GM23248 (cell line): ENCODE measurements at places on chromosomes 16 and 17. TPM values are rescaled to one million over a fixed set of nuclear protein-coding genes. Genes with fewer than 3 reads are reported as not detected.

The GLP2R gene
- 0.38 TPM in 1 of 2 replicates, not detected in the other for total RNA-seq

The SUPT4H1 gene
- 48.7 and 57.1 TPM in 2 replicates for total RNA-seq

The SLC13A5 gene
- 0.76 TPM in 1 of 2 replicates, not detected in the other for total RNA-seq

The CYBA gene
- total RNA-seq: 332 and 338 TPM in 2 replicates

DNA sequence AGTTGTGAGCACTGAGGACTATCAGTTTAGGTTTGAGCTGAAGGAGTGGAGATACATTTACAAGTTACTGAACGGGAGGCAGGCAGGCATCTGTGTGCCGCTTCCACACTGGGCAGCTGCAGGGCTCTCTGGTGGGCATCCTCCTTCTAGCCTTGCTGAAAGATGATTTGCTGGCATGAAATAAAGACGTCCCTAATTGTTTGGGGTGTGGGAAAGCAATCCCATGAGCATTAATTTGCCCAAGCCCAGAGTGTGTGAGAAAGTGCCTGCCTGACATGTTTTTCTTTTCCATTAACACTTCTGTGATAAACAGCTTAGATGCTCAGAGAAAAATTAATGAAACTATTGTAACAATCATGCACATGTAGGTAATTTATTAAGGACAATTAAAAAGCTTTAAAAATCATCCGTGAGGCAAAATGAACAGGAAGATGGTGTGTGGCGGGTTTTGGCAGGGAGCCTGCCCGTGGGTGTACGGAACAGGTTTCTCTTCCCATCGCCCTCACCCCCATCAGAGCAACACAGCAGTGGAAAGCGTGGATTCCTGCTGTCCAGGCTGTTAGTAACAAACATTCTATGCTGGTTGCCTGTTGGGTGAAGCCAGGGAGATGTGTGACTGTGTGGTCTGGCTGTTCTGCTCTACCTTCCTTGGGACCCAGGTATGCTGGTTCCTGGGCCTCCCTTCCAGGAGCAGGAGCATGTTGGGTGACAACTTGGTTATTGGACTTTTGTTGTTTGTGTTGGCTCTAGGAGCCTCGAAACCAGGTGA lies 191.9 kb downstream of the MSI2 start:
- no peak overlapping the region for H3K27ac ChIP-seq
- no peaks in the 10 kb centered on the region for H3K27me3 ChIP-seq
- DNase-seq: no peak
- no peaks in the 10 kb centered on the region for H3K4me1 ChIP-seq

DNA sequence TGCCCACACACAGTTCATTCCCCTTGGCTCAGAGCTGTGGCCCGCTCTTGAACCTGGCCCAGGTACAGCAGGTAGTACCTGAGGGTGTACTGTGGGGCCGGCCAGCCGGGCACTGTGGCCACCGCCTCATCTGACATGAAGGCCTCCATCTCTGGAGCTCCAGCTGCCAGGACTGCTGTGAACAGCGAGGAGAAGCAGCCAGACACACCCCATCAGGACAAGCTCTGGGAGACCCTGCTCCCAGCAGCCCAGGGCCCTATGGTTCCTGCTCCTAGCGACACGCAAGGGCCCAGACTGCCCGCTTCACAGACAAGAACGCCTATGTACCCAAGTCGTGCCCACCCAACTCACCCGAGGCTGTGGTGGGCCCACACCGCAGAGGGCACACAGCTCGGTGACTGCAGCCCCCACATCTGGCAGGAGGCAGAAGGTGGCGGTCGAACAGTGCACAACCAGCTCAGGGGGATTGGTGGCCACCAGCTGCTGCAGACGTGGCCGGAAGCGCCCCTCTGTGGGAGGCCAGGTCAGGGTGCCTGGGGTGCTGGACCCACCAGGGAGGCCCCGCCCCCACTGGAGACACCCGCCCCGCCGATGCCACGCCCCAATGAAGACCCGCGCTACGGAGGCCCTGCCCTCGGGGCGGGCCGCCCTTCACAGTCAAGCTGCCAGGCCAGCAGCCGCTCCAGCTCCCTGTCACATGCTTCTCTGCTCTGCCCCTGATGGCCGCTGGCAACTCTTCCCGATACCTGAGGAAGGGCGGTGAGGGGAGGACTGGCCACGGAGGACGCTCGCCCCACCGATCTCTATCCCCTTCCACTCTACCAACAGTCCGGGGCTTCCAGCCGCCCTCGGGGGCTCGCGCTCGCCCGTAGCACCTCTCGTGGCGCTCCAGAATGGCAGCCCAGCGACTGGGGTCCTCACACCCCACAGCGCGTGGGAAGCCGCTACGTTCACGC lies 1.1 kb upstream of the STUB1 start:
- H3K4me1 ChIP-seq: peaks cover 15% of the 10 kb centered on the region
- peaks cover 11% of the 10 kb centered on the region; the same call in 1 of the 2 replicates for H3K36me3 ChIP-seq
- H3K27ac ChIP-seq: no peak overlapping the region
- no peaks in the 10 kb centered on the region for H3K27me3 ChIP-seq

DNA sequence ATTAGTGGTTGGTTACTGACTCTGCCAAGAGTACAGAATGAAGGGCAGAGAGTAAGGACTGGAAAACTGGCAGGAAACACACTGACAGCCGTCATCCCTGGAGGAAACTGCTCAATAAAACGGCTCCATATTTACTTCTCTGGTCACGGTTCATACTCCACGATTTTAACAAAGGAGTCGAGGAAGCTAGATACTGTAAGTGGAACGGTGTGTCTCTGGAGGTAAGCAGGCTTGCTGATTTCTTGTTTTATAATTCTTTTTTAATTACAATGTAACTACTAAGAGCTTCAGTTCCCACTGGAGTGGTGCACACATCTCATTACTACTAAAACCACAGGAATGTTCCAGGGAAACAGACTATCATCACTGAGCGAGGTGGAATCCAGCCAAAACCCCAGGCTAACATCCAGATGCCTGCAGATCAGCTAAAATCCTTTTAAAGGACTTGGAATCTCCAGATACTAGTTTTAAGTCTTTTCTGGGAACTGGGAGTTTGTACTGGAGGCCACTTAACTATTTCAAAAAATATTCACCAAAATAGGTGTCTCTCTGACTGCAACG lies 17.8 kb downstream of the SERPINF1 start:
- H3K27me3 ChIP-seq: no peaks in the 10 kb centered on the region
- H3K4me1 ChIP-seq: peaks cover 22% of the 10 kb centered on the region
- H3K4me3 ChIP-seq: peak overlapping the region; percentile 56
- 0 out of 2 replicates have a peak, but pooled peaks cover 4% of the 10 kb centered on the region for H3K36me3 ChIP-seq
- peak; percentile 95 for DNase-seq
- H3K27ac ChIP-seq: peak overlapping the region; percentile 84

DNA sequence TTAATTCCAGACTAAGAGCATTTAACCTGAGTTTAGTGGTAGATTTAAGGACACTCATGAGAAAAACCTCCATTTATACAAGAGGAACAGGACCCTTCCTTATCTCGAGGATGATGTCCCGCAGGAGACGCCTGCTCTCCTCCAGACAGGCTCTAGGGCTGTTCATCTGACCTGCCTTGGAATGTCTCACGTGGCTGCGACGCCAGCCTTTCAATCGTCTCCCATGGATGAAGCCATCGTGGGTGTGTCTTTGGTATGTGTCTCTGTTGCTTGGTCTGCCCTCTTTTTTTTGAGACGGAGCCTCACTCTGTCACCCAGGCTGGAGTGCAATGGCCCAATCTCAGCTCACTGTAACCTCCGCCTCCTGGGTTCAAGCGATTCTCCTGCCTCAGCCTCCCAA lies 16.5 kb downstream of the CHMP6 start:
- no peaks in the 10 kb centered on the region for H3K4me1 ChIP-seq
- no peak overlapping the region for H3K4me3 ChIP-seq
- H3K27ac ChIP-seq: no peak overlapping the region

DNA sequence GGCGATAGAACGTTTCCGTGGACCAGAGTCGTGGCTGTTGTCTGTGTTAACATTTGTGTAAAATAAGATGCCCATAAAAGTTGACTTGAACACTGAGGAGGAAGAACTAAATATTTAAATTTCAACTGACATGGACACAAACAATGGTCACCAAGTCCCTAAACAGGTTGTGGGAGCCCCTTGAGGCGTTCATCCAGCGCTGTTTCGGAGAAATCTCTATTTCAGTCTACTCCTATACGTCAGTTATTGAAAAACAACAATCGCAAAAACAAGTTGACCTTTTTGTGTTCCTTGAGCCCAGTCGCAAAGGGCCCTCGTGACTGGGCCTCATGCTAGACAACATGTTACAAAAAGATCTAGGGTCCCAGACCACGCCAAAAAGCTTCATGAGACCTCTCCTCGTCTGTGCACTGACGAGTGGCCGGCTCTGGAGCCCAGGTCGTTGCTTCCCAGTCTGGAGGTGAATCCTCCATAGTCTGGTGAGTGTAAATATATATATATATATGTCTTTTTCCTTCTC lies 439 bp upstream of the TMEM231 start:
- no peaks in the 10 kb centered on the region for H3K27me3 ChIP-seq
- H3K36me3 ChIP-seq: no peaks in the 10 kb centered on the region
- peaks cover 4% of the 10 kb centered on the region; the same call in 1 of the 2 replicates for H3K4me1 ChIP-seq
- peak overlapping the region; percentile 84 for H3K4me3 ChIP-seq
- DNase-seq: no peak

GRCh38 chr16:11708421-11708820 lies 34.2 kb downstream of the TXNDC11 start:
- no peak overlapping the region for H3K4me3 ChIP-seq
- DNase-seq: peak; percentile 42
- H3K4me1 ChIP-seq: peaks cover 14% of the 10 kb centered on the region
- no peaks in the 10 kb centered on the region for H3K27me3 ChIP-seq

GRCh38 chr16:56742030-56742984 lies 12.4 kb downstream of the NUP93 start:
- peak overlapping the region; percentile 88 for H3K27ac ChIP-seq
- DNase-seq: peak; percentile 91
- H3K4me1 ChIP-seq: peaks cover 27% of the 10 kb centered on the region
- no peaks in the 10 kb centered on the region for H3K27me3 ChIP-seq
- H3K36me3 ChIP-seq: no peaks in the 10 kb centered on the region

DNA sequence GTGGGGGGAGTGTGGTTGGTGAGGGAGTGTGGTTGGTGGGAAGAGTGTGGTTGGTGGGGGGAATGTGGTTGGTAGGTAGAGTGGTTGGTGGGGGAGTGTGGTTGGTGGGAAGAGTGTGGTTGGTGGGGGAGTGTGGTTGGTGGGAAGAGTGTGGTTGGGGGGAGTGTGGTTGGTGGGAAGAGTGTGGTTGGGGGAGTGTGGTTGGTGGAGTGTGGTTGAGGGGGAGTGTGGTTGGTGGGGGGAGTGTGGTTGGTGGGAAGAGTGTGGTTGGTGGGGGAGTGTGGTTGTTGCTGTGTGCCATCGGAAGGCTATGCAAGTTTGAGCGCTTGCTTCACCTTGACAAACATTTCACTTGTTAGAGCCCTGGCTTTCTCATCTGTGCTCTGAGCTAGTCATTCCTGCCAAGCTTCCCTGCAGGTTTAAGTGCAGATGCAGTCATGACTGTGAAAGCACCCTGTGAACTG lies 20.1 kb downstream of the MINK1 start:
- DNase-seq: no peak
- H3K27me3 ChIP-seq: no peaks in the 10 kb centered on the region

GRCh38 chr17:17621254-17621653 lies 29.7 kb upstream of the PEMT start:
- no peak overlapping the region for H3K27ac ChIP-seq
- no peaks in the 10 kb centered on the region for H3K36me3 ChIP-seq
- no peak for DNase-seq
- no peaks in the 10 kb centered on the region; the same call in 1 of the 2 replicates for H3K27me3 ChIP-seq
- H3K4me3 ChIP-seq: no peak overlapping the region
